Ureter (tissue), 1 donor: ENCODE measurements at places on chromosomes 7 and 10.
A peak's percentile ranks its signal among the peaks of the same experiment; 100 is the strongest.

DNA sequence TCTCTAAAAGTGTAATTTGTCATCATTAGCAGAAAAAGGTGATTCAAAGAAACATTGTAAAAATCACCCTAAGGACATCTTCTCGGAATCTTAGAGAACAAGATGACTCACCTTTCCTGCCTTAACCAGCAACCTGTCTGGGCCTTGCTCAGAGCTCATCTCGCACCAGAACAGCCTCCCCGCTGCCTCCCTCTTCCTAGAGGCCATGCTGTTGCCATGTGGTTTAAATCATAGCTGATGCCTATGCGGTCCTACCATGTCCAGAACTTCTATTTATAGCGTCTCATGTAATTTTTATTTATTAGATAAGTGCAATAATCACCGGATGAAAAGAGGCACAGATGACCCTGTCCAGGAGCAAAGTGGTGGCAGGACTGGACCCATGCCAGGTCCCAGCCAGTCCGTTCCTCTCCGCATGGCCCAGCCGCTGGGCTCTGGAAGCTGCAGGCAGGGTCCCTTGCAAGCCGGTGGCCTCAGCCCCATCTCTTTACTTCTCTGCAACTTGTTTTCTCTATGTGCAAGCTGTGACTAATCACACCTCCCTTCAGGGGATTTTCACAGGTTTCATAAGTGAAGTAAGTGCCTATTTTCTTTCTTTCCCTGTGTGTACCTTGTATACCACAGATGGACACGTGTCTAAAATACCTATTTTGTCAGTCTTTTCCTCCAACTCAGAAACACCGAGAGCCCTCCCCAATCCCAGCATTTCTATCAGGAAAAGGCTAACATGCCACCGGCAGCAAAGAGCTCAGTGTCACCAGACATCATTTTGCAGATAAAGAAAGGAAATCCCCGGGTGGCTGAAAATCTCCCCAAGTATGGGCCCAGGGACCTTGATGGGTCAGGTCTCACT, 27.1 kb downstream of the KLF6 start:
- DNase-seq: no peak

DNA sequence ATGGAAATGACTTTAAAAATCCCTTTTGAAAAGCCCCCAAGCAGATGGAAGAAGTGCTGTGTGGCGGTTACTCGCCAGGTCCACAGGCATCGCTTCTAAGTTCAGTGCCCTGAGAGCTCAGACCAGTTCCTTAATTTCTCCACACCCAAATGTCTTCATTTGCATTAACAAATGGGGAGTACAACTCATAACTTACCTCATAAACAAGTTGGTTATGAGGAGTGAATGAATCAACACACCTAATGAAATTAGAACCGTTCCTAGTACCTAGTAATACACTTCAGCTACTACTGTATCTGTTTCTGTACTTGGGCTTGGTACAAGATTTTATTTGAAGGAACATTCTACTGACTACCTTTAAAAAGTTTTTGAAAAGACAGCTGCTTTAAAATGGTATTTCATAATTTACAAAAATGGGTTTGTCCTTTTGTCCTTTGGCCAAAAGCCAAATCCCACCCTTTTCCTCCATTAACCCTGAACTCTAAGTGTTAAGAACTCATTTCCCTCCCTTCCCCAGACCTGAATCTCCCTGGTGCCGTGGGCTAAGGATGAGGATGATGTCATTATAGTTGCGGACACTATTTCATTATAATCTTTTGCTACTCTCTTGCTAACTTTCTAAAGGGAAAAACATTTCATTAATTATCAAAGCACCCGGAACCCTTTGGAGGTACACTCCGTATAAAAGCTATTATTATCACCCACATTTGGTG, 221.5 kb upstream of the CELF2 start:
- no peak for DNase-seq

- DNase-seq: no peak
Measured at GRCh38 chr10:122255509-122256301, 15.4 kb upstream of the BTBD16 start.

- DNase-seq: no peak
Measured at GRCh38 chr7:28686418-28686800, 271.7 kb downstream of the TRIL start.

GRCh38 chr7:29262191-29262917, 67.8 kb downstream of the CHN2 start:
- DNase-seq: no peak

DNA sequence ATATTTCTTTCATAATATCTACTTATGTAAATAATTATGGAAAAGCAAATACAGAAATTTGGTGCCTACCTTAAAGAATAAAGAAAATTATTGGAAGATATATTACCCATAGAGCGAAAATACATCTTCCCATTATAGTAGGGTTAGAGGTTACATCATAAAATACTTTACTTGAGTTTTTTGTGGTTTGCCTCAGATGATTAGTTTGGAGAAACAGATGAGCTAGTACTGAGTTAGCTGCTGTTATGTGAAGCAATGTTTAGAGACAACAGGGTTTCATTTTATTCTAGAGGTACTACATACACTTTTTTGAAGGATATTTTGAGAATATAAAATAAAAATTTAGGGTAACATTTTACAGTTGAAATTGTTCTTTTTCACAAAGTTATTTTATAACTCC, 2.9 kb upstream of the MLLT10 start:
- DNase-seq: no peak

DNA sequence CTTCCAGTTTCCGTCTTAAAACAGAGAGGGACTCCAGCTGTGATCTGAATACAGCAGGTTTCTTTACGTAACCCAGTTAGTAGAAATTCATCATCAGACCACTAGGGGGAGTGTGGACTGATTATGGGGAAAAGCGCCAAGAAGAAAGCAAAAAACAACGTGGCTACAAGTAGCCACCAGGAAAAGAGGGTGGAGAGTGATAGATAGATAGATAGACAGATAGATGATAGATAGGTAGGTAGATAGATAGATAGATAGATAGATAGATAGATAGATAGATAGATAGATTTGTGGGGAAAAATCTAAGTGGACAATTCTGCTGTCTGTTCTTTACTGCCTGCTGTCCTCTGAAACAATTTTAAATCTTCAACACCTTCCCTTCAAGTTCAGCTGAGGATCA, 12.7 kb upstream of the AKR1B10 start:
- no peak for DNase-seq

GRCh38 chr7:30937416-30937815, 25.8 kb downstream of the AQP1 start:
- DNase-seq: no peak

DNA sequence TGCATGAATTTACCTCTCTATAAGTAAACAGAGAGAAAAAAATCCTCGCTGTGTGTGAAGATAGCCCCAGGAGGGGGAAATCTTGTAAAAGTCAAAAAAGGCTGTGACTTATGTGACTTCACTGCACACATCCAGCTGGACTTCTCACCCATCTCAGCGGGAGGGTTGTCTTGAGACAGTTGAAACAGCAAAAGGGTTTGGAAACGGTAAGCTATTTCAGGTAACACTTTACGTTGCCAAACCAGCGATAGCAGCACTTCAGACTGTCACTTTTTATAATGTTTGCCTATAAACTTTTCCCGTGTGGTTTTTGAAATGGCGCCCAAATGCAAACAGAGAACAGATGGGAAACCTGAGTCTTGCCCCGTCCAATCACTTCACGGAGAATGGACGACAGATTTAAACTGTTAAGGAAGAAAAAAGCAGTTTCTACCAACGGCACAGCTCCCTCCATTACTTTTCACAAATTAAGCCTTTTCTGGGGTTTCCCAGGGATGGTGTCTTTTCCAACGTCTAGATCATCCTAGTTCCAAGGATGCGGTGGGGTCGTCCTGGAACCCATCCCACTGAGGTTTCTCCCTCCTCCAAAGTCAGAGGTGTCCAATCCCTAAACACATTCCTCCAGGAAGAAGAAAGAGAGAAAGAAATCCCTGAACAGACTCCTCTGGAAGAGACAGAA, 25.2 kb downstream of the FGFR2 start:
- DNase-seq: no peak

DNA sequence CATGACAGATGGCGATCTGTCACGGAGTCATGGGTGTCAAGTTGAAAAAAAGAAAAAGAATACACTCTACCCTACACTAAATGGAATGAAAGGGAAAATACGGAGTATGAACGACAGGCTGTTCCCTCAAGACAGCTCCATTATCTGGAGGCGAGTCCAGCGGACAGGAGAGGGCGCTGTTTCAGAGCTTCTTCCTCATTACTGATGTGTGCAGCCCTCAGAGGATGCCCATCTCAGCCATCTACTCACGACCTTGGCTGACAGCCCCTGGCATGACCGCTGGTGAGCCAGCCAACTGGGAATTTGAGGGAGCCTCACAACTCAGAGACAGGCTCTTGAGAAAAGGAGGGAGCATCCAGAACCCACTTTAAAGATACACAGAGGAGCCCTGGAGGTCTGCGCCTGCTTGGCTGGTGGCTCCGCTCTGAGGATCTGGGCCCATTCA, 49.6 kb upstream of the SMNDC1 start:
- DNase-seq: peak; percentile 87

DNA sequence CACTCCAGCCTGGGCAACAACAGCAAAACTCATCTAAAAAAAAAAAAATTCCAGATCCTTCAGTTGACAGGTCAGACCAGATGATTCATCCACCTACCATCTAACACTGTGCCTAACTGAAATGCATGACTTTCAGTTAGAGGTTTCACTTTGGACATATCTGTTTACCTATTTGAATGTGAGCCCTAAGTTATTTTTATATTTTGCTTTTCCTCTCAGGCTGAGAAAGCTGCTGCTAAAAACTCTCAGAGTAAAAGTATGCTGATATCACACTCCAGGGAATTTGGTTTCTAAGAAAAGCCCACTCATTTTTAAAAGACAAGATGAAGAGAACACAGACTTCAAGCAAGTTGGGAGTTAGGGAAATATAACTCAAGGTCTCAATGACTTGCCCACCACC, 126.0 kb downstream of the SGMS1 start:
- no peak for DNase-seq

DNA sequence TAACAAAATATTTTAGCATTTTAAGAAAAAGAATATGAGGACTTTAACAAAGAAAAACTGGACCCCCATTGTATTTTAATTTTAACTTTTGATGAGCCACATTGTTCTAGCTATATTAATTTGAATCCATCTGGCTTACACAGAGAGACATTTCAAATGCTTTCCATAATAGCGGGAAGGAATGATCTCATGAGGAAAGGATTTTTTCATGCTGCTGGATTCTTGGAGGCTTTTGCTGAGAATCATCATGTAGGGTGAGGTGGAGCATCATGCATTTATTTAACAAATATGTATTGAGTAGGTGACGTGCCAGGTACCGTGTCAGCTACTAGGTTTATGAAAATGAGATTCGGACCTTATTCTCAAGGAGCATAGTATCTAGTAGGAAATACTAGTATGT, 1006.3 kb downstream of the SORCS1 start:
- no peak for DNase-seq

- no peak for DNase-seq
Measured at GRCh38 chr7:113774182-113774807, 144.5 kb downstream of the PPP1R3A start.

DNA sequence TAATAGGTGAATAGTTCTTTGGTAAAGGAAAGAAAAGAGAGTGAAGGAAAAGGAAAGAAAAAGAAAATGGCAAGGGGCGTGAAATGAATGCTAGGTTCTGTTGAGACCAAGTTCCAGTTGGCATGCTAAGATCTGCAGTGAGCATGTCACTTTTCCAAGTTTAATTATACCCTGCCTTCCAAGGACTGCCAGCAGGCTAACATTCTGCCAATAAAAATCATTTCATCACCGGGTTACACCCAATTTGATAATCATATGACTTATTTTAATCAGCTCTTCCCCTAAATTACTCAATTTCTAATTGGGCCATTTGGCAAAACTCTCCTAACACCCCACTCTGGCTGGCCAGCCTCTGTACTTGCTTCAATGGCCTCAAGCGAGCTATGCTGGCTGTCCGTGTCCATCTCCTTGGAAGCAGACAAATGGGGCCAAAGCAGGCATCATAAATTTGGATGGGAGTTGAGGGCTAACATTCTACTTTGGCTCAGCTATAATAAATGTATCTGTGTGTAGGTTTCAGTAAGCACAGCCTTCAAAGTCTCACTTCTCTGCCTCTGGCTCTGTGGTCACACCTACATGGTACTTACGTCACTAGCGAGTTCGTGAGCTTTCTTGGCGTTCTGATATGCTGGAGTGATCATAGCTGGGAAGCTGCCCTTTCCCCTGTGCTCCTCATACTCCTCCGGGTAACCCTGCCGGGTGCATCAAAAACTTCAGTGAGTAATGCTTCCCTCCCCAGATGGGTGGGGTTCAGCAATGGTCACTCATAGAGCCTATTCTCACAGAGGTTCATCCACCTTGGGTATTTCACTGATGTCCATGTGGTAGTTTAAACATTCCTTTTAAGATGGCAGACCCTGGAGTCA, 17.3 kb downstream of the NRAP start:
- DNase-seq: no peak

- DNase-seq: no peak
Measured at GRCh38 chr7:98234429-98235147, 17.4 kb downstream of the TECPR1 start.

GRCh38 chr7:2008101-2008935, 224.4 kb downstream of the MAD1L1 start:
- no peak for DNase-seq

GRCh38 chr7:83547526-83547925, 101.4 kb downstream of the SEMA3E start:
- peak; percentile 66 for DNase-seq

DNA sequence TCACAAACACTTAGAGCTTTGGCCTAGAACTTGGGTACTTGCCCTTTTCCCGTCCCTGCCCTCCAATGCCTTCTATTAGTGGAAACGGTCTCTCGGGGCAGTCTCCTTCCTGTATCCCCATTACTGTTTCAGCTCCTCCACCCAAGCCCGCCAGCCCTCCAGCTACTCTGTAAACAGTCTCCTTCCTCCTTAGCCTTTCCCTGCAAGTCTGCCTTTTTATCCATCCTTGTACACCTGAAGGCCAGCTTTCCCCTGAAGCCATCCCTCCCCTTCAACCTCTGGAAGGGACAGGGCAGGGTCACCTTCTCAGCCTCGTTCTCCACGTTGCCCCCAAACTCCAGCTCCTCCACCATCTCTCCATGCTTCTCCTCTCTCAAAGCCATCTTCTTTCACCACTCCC, 108.1 kb upstream of the ZNF746 start:
- no peak for DNase-seq

DNA sequence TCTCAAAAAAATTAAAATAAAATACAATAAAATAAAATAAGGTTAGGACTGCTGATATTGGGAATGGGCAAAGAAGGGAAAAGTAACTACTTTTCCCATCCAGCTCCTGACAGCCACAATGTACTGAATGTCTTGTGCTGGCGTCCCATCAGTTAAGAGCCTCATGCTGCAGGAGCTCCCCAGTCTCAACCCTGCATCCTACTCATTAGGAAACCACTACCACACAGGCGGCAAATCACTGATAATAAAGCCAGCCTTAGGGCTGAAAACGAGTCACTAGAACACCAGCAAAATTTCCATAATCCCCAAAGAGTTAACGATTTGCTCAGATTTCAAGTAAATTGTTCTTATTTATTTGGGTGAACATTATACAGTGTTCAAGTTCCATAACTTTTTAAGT, 4.3 kb downstream of the YWHAG start:
- DNase-seq: no peak

DNA sequence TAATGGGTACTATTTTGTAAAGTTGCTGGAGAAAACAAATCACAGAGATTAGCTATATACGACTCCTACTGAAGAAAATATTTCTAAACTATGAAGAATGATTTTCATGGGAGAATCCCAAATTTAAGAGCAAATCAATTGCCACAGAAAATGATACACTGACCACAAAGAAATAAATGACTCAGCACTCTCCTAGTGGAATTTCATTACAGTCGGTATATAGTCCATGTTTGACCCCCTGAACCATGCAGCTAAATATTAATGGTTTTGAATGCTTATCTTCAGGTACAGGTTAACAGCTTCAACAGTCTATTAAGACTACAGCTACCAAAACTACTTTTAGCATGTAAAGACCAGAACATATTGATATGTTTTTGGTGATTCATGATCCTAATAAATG, 65.0 kb downstream of the IDE start:
- no peak for DNase-seq
